ENCODE measurements at places on chromosomes 5 and 9.

DNA sequence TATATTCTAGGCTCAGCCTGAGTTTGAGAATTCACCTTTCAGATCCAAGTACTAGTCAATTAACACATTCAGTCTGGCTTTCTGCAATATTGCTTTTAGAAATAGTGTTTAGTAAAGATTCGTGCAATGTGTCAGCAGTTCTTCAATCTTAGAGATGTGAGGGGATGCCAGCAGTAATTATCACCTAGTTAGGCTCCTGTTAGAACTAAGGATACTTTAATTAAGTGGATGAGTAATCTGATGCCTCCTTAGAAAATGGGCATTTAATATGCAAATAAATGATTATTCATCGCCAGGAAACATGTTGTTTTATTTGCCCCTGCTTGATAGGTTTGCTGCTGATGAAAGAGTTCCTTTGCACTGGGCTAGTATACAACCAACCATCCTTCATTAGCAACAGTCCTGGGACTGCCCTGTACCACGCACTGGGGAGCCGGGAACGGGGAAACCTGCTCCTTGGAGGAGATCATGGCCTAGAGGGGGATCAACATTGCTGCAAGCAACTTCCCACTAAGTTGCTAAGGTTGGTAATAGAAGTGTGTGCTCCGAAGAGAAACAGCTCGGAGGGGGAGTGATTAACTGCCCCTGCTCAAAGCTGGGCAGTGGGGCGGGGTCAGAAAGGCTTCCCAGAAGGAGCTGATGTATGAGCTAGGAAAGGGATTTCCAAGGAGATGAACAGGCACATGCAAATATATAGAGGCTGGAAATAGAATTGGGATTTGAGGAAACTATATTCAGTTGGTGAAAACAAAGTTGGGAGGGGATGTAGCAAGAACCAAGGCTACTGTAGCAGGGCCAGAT is 231.8 kb downstream of the DRD1 start:
- peak; percentile 13 for DNase-seq

- no peak for DNase-seq
Observed at GRCh38 chr9:114426046-114426948, 38.5 kb upstream of the AKNA start.

DNA sequence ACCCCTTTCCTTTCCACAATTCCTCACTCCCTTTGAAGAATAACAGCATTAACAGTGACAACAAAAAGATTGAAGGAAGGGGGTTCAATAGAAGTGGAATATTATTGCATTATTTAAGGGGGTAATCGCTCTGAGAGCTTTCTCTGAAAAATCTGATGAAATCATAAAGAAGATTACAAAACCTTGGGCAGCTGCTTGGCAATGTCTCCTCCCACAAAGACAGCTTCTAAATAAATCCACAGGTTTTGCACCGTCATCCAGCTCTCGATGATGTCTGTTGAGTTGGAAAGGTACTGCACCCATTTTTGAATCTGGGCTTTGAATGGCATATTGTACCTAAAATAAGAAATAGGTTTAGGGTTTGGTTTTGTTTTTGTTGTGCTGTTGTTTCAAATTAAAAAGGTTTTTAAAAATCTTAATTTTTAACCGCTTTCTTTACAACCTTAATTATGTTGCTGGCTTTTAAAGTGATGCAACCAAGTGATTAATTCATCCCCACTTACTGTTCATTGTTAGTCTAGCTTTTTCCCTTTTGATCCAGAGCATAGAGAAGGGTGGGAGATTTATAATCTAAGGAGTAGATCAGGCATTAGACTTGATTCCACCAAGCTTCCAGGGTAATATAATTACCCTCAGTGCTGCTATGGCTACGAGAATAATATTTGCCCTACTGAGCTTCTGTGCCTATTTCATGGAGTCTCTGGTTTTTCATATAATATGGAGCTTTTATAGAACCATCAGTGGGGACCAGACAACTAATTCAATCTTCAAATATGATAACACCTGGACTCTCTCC is 85.0 kb downstream of the DNAH5 start:
- no peak for DNase-seq

- DNase-seq: no peak
Observed at GRCh38 chr5:135934939-135935338, 19.8 kb downstream of the LECT2 start.

DNA sequence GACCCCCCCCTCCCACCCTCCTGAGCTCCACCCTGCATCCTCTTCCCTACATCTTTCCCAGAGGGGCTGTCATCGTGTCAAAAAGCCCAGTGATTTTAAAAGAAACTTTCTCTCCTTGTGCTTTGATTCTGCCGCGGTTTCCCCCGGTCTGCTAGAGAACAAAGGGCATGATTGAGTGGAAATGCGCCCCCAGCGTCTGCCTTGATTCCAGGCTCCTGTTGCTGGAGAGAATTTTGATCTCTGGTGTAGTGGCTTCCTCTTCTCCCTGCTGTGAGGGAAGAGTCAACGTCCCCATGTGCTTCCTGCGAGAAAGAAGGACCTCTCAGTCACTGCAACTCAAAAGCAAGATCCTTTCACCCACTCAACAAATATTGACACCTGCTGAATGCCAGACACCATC is 61.9 kb upstream of the RAPGEF1 start:
- peak; percentile 44 for DNase-seq

DNA sequence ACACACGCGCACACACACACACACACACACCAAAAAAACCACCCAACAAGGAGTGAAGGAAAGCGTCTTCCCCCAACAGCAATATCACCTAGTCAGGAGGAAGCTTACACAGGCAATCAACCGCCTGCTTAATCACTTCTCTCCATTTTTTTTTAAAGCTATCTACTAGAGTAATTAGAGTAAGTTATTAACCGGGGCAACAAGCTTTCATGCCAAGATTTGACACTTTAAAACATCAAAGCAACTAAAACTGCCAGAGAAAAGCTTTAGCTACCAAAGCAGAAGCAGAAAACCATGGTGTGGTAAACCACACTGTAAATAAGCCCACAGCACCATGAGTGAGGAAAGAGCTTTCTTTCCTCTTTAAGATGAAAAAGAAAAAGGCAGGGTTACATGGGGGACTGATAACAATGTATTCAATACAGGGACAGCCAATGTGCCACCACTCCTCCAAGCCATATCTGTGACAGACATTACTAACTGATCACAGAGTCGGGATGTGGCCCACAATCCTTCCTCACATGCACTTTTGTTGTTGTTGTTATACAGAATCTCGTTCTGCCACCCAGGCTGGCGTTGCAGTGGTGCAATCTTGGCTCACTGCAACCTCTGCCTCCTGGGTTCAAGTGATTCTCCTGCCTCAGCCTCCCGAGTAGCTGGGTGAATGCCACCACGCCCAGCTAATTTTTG is 282.1 kb downstream of the CRB2 start:
- DNase-seq: no peak

All from WTC11 (cell line).